ENCODE measurements at places on chromosomes 6 and 20.

DNA sequence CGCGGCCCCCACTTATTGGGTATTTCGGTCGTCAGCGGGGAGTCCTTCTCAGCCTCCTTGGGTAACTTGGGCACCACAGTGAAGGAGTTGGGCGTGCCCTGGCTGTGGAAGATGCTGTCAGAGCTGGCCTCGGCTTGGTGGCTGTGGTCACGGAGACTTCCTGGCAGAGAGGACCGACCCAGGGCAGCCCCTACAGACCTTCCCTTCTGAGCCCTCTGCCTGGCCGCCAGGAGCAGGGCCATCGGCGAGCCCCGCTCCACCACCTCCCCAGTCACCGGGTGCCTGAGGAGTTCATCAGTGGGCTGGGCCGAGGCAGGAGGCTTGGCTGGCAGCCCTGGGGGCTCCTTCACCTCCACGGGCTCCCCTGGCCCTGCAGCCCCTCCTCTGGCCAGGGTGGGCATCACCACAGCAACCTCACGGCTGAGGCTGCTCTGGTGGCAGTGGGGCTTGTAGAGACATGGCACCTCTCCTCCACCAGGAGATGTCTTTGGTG lies 37.2 kb downstream of the C6orf132 start:
- no peak for DNase-seq

DNA sequence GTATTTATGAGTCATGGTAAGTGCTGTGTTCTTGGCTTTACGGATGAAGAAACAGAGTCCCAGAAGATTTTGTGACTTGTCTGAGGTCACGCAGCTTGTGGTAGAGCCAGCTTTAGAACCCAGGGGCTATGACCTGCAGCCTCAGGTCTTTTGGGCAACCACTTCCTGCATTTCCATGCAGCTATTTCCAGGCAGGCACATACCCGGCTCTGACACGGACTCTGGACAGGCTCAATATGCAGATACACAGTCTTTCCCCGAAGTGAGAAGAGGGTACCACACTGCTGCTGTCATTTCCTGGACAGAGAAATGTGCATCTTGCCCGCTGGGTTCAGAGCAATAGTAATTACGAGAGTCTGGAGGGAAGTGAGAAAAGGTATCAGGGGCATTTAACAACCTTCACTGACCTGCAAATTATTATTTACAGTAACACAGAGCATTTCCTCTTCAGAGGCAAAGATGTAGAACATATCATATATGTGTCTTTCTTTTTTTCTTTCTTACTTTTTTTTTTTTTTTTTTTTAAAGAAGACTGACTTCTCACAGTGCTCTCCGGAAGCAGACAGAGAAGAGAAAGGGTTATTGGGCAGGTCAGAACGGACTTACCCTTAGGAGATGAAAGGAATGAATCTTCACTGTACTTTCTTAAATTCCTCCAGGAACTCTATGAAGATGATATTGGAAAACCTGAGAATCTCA lies 185.1 kb downstream of the CLIC5 start:
- DNase-seq = peak; percentile 4

- DNase-seq = no peak
These were observed 99.5 kb downstream of the FOXC1 start for GRCh38 chr6:1709234-1709641.

- DNase-seq = no peak
These were observed 15.5 kb upstream of the HELZ2 start for GRCh38 chr20:63589261-63590217.

DNA sequence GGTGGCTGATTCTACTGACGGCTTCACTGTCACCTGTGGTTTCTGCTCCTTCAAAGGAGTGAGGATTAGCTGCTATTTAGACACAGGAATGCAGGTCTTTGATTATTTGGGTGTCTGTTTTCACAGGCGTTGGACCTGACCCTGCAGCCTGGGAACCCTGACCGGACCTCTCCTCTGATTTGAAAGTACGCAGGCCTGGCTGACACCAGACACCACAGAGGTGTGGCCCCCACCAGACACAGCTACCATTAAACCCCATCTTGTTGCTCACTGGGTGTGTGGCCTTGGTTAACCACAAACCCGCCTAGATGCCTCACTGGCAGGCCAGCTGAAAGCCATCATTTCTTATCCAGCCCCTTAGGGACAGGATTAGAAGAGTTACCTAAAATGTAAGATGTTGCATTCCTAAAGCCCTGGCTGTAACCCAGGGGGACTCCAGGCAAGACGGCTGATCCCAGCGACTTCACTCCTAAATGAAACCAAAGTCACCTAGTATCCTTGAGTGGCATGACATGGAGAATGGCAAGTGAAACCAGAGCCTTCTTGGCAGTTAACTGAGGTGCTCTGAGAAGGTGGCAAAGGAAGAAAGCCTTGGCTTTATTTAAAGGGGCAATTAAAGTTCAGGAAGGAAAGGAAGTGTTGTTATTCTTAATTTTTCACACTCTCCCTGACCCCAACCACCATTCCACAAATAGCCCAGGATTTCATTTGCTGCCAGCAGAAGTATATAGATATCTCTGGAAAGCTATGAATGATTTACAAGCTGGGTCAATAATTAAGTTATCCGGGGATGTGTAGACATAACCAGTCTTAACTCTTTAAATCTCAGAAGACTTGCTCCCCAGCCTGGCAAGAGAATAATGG lies 169.9 kb downstream of the QRSL1 start:
- DNase-seq = no peak

- no peak for DNase-seq
These were observed 38.0 kb upstream of the PRSS35 start for GRCh38 chr6:83474309-83474708.

- DNase-seq = no peak
These were observed 22.9 kb downstream of the DEK start for GRCh38 chr6:18241208-18242038.

DNA sequence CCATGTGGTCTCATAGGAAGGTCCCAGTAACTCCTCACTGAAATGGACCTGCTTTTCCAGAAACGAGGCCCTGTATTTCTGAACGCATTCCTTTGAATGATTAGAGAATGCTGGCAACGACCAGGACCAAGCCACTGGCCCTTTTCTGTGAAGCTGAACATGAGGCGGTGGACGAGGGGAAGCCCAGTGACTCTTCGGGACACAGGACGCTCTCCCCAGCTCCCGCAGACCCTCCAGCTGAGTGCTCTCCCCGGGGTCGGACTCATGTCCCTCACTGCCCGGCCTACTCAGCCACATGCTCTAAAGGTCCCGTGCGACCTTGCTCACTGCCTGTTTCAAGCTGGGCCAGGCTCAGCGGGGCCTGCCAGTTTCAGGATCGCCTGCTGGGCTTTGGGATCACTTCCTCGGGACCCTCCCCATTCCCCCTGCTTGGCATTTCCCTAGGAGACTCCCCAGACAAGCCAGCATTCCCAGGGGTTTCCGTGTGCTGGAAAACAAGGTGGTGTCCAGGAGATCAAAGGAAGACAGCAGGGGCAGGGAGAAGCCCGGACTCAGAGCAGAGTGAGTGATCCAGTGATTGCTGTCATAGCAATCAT lies 2.6 kb upstream of the CST9 start:
- DNase-seq = no peak

DNA sequence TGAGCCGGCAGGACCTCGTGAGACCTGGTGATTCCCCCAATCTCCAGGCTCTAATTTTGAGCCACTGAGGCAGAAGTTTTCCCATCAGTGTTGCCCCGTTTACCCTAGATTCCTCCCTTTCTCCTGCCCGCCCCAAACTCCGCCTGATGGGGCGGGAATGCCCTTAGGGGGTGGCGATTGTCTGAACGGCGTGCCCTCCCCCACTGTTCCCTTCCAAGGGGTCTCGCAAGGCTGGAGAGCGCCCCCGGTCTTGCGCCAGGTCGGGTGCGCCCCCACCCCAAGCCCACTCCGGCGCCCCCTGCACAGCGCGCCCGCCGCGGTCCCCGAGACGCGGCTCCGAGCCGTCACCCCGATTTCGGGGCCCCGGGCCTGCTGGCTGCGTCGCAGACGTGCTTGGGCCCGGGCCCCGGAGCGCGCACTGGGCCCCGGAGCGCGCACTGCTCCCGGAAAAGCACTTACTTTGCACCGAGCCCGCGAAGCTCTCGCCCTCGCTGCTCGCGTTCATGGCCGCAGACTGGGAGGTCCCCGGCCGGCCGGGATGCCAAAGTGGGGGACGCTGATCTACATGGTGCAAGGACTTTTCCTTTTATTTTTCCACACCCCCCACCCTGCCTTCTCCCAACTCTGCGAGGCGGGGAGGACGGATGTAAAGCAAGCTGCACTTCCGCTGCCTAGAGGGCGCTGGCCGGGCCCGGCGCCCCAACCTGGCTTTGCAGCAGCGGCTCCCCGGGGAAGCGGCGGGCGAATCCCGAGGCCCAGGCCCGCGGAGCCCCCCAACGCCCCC lies at the start of gene ZFP64:
TSS of gene ZFP64 (minus strand) at position 648 of the 784 bp plus-strand sequence. CDS start at position 505, 143 bp downstream.
- DNase-seq = peak; percentile 56

- peak; percentile 46 for DNase-seq
These were observed 8.1 kb downstream of the SCRT2 start for GRCh38 chr20:667351-668034.

DNA sequence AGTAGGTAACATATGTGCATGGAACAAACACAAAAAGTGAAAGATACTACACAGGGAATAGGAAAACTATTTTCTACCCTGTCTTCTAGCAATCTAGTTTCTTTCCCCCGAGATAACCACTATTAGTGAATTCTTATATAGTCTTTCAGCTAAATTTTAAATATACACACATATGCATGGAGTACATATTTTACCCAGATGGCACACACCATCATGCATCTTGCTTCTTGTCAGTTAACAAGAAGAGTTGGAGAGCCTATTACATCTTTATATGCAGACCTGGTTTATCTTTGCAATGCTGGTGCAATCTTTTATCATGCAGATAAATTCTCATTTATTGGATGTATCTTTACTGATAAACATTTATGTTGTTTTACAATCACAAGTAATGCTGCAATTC lies 100.4 kb downstream of the OTOR start:
- no peak for DNase-seq

DNA sequence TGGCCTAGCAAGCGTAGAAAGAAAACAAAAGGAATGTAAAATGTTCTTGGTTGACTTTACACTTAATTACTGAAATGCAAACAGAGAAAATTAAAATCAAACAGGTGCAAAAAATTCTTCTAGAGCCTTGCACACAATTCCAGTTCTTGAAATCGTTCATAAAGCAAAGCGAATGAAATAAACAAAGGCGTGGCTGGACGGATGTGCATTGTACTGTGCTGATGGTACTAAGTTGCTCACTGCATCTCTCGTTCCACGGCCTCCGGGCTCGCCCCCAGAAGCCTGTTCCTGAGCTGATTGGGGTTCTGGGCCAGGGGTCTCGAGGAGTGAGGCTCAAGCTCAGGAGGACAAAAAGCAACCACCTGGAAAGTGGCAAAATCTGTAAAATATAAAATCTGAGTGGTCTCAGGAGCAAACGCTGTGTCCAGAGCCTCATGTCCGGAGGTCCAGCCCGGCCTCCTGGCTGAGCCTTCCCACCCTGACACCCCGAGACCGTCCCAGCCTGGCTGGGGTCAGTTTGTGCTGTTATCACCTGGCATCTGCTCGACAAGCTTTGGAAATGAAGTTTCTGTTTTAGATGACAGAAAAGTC lies 71.3 kb downstream of the TTLL2 start:
- no peak for DNase-seq

- DNase-seq = peak; percentile 24
These were observed 199.6 kb downstream of the GMPR start for GRCh38 chr6:16437984-16438383.

DNA sequence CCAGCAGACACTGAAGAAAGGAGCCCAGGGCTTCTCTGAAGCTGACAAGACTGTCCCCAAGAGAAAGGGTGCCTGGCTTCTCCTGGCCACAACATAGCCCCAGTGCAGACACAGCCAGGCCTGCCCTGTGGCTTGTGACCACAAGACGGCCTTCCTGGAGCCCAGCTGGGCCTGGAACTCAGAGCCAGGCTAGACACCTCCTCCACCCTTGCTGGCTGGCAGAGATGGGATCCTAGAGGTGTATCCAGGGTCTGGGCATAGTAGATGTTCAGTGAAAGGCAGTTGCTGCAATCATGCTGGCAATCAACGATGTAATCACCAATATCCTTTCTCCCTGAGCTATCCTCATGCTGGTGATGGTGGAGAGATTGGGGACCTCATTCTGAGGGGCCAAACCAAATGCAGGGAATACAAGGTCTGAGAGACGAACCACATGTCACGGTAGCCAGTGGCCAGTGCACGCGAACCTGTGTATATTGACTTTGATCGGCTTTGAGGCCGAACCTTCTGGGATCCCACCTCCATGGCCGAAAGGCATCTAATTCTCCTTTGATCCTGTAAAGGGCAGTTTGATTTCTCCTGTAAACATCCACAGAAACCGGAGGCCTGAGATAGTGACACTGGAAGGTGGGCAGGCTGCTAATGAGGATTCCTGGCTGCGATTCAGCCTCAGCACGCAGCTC lies 115.2 kb downstream of the PSMB1 start:
- DNase-seq = no peak

GRCh38 chr6:91155129-91155785 lies 568.4 kb upstream of the MAP3K7 start:
- no peak for DNase-seq

DNA sequence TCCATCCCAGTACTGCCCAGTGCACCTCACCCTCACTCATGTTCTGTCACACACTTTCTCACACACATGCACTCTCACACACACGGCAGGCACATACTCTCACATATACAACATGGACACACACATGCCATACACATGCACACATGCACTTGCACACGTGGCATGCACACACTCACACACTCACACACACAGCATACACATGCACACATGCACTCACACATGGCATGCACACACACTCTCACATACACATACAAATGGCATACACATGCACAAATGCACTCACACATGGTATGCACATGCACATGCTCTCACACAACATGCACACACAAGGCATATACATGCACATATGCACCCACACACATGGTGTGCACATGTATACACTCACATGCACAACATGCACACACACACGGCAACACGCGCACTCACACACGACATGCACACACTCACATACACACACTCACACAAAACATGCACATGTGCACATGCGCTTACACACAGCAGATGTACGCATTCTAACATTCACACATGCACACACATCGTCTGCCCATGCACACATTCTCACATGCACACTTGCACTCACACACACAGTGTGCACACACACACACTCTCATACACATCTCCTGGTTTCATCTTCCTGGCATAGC lies 131.7 kb upstream of the THBS2 start:
- no peak for DNase-seq

DNA sequence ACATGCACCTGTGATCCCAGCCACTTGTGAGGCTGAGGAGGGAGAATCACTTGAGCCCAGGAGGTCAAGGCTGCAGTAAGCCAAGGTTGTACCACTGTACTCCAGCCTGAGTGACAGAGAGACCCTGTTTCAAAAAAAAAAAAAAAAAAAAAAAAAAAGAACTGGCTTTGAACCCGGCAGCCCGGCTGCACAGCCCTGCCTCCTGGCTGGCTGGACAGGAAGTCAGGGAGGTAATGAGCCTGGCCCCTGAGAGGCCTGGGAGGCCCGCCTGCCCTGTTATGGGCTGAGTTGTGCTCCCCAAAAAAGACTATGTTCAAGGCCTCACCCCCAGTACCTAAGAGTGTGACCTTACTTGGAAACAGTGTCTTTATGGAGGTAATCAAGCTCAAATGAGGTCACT lies 65.6 kb downstream of the ABHD12 start:
- no peak for DNase-seq

Data from activated T-helper 9 cell treated with anti-CD3 and anti-CD28 coated beads, Interleukin-2, amount 50 U/mL, for 16 hours (primary cell).